Stimulated activated CD8-positive, alpha-beta memory T cell treated with anti-CD3 and anti-CD28 coated beads, Interleukin-4, amount 100 ng/mL, for 1 hour (primary cell): ENCODE measurements at places on chromosomes 3 and 15.

DNA sequence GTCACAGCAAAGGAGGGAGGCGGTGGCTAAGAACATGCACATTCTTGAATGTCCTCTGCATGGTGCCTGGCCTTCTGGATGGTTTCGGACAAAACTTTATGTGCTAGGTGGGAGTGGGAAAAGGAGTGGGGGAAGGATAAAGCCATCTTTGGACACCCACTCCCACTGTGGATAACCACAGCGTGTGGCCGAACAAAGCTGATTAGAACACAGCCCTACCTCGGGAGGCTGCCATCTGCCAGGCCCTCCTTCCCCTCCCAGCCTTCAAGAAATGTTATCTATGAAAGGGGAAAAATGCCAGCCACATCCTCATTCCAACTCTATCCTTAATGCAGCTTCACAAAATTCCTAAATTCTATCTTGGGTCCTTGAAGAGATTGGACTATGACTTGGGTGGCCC, 18.8 kb downstream of the AMOTL2 start:
- DNase-seq = no peak

GRCh38 chr15:69860321-69860720, 237.4 kb downstream of the TLE3 start:
- no peak for DNase-seq

- DNase-seq = no peak
These were observed 38.2 kb upstream of the SNRK start for GRCh38 chr3:43248185-43248583.

GRCh38 chr3:131708241-131708640, 205.5 kb upstream of the MRPL3 start:
- DNase-seq = no peak

- DNase-seq = no peak
These were observed 24.7 kb downstream of the GPR15 start for GRCh38 chr3:98556164-98557130.

DNA sequence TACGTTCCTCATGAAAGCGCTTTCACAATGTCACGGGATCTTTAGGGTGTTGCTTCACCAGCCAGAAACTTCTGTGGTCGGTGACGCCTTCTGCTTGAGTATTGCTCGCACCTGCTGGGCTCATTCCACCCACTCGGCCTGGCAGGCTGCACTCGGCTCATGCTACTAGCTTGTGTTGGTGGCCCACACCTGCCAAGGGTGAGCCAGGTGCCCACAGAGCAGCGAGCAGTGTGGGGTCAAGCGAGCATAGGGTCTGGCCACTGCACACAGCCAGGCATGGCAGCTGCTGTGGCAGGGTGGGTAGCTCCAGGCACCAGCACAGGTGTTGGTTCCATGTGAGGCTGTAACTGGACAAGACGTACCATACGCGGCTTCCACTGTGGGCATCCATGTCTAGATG, 202.9 kb upstream of the CADM2 start:
- DNase-seq = no peak

- DNase-seq = no peak
These were observed 263.6 kb upstream of the HES1 start for GRCh38 chr3:193872265-193872753.

GRCh38 chr3:36597422-36597821, 166.9 kb downstream of the DCLK3 start:
- no peak for DNase-seq

DNA sequence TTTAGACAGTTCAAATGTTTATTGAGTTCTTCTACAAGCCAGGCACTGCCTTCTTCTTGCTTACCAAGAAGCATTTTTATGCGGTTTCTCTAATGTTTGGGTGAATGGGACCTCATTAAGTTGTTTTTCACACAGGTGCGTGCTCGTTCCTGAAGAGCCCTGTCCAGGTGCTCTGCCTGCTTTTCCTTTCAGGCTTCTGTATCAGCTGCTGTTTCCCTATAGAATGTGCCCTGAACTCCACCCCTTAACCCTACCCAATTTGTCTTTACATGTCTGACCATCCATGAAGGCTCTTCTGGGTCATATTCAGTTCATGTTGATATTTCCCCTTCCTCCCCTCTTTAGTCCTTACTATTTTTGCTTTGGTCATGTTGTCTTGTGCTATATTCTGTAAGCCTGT, 22.4 kb upstream of the GOLGA6L10 start:
- no peak for DNase-seq

GRCh38 chr3:78322780-78323179, 1282.9 kb downstream of the ROBO2 start:
- DNase-seq = no peak

- DNase-seq = no peak
These were observed 173.9 kb downstream of the PYDC2 start for GRCh38 chr3:191634902-191635301.
